ENCODE measurements at places on chromosomes 3 and 15. TPM values are rescaled to one million over a fixed set of nuclear protein-coding genes. Genes with fewer than 3 reads are reported as not detected.

The HDC gene
- total RNA-seq = not detected

DNA sequence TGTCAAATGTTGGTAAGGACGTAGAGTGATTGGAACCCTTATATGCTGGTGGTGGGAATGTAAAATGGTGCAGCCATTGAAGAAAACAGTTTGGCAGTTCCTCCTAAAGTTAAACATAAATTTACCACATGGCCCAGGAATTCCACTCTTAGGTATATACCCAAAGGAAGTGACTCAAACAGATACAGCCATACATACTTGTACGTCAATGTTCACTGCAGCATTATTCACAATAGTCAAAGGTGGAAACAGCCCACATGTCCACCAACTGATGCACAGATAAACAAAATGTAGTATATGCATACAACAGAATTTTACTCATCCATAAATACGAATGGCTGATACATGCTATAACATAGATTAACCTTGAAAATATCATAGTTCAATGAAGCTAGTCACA lies 13.2 kb downstream of the CLASP2 start:
- no peak for DNase-seq

DNA sequence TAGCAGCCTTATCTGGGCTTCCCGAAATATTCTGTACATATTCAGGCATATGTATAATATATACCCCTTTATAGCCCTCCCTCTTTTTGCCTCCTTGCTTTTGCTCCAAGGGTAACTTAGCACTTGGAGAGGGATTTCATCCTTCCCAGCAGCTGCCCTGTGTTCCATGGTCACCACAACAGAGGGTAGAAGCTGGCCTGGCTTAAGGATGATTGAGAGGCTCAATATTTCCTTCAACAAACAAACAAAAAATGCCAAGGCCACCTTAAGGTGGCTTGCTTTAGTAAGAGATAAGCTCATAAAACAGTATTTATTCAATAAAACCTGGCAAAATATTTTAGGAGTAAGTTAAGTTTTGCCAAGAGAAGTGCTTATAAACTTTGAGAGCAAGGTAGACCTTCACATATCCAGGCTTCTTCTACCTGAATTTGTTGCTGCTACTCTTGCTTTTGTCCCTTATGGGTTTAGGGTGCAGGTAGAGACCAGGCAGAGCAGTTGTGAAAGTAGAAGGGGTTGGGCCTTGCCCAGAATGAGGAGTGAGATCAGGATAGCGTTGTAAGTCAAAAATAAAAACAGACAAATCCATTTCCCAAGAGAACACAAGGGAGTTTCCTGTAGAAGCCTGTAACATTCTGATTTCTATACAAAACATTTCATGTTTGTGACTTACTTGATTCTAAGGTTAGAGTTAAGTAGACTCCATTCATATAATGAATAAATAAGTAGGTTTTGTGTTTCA lies 52.7 kb upstream of the ATOSA start:
- DNase-seq = no peak

DNA sequence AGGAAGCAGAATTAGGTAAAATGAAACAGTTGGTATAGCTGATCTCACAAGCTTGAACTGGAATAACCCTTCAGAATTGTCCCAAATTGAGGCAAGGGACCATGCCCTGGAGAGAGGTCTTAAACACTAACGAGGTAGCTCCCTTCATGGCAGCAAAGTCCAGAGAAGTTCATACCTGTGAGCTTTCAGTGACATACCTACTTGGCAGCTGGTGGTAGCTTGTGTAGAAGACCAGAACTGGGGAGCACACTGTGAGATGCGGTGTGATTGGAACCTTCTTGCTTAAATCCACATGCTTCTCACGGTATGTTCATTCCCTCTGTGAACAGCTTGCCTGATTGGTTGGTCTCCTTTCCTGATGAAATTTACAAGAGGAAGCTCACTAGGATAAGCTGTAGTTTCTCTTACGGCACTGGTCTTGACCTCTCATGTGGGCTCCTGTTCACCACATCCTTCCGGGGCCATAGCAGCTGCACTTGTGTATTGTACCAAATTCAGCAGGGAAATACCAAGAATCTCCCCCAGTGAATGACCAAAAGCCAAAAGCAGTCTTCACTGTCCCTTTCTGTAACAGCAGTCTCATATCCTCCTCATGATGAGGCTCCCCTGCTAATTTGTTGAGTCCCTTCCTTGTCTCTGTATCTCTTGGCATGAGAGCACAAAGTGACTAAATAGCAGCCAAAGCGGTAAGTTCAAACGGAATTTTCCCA lies 483.7 kb upstream of the FRG2C start:
- DNase-seq = no peak
